Hippocampal formation (tissue), 2 donors: ENCODE measurements at places on chromosomes 16 and 17.

DNA sequence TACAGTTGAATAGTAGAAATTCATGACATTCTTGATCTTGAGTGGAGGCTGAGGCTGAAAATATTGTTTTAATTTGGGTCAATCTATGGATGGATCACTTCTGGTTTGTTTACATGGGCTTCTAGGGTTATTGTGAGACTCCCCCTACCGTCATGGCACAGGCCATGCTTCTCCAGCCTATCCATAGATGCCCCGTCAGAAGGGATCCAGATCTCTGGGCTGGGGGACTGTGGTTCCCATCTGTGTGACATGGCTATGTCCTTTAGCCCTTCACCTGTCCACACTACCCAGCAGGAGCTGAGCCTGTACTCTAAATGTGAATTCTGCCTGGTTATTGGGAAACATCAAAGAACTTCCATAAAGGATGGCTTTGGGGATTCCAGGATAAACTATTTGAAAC, 160.4 kb downstream of the ABCC12 start:
- no peak for DNase-seq

DNA sequence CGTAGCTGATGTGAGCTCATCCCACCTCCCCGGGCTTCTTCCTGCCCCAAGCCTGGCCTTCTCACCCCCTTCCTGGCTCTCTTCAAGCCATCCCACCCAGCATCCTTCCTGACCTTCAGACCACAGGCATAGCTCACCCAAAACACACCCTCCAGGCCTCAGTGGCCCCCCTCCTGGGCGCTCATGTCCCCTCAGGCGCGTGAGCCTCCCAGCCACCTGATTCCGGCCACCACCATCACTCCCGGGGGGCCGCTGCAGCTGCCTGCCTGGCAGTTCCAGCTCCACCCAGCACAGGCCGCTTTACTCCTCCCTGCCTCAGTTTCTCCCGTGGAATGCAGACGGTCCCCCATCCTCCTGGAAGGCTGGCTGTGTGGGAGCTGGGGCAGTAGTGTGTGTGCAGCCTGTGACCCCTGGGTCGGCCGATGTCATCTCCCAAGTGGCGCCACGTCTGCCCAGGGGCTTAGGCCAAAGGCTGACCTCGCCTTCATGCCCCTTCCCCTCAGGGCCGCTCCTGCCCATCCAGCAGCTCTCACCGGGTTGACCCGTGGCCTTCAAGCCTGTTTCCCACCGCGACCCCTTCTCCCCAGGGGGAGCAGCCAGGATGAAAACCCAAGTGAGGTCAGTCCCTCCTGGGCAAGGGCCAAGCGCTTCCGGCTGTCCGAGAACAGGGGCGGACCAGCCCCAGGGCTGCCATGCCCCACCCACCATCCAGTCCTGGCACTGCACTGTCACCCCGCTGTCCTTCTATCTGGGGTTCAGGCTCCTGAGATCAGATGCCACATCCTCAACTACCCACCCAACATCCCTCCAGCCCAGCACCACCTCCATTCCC, 11.9 kb upstream of the CHMP6 start:
- DNase-seq, result no peak

- DNase-seq, result peak; percentile 70
These were observed 10.7 kb downstream of the TBX2 start for GRCh38 chr17:61410141-61411010.

- no peak for DNase-seq
These were observed 53.0 kb upstream of the METRNL start for GRCh38 chr17:83026311-83026811.

DNA sequence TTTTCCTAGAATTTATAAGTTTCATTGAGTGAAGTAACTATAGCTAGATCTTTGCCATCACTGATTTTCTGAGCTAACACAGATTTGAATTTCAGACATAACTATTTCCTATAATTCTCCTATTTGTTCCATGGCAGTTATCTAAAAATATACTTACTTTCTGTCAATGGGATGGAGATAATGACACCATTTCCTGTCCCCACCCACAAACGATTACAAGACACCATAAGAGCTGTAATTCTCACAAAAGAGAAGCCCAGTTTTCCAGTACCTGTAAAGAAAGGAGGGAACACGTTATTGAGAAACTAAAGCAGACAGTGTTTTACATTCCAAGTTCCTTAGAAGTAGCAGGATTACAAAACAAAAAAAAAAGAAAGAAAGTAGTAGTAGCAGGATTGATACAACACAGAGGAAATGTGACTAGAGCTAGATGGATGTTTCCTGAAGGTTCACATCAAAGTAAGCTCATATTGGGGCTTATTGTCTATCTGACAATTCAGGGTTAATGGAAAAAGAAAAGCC, 110.9 kb upstream of the TOB1 start:
- no peak for DNase-seq

DNA sequence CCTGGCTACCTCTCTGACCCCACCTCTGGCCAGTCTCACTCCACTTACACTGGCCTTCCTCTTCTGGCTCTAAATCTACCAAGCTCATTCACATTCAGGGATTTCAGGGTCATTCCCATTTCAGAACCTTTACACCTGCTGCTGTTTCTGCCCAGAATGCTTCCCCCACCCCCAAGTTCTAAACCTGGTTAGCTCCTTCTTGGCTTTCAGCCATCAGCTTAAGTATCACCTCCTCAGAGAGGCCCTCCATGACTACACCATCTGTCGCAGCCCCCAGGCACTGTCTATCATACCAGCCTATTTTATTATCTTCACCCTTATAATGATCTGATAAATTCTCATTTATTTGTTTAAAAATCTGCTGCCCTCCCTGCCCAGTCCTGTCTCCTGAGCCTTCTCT, 23.3 kb upstream of the NGFR start:
- no peak for DNase-seq

GRCh38 chr17:6796017-6796886, 20.2 kb downstream of the FBXO39 start:
- no peak for DNase-seq

DNA sequence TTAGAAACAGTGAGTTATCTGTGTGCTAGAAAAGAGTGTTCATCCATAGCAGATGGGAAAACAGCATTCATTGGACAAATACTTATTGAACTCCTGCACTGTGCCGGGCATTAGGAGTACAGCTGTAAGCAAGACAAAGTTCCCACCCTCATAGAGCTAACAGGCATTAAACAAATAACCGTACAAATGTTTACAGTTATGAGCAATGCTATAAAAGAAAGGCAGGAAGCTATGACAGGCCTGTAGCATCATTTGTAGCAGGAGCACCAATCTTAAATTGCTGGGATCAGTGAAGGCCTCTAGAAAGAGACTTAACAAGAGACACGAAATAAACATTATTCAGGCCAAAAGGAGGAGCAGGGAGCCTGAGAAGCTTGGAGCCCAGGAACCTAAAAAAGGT, 15.6 kb downstream of the SDR42E1 start:
- DNase-seq, result no peak

GRCh38 chr17:54623746-54624145, 276.9 kb upstream of the TOM1L1 start:
- DNase-seq, result no peak

DNA sequence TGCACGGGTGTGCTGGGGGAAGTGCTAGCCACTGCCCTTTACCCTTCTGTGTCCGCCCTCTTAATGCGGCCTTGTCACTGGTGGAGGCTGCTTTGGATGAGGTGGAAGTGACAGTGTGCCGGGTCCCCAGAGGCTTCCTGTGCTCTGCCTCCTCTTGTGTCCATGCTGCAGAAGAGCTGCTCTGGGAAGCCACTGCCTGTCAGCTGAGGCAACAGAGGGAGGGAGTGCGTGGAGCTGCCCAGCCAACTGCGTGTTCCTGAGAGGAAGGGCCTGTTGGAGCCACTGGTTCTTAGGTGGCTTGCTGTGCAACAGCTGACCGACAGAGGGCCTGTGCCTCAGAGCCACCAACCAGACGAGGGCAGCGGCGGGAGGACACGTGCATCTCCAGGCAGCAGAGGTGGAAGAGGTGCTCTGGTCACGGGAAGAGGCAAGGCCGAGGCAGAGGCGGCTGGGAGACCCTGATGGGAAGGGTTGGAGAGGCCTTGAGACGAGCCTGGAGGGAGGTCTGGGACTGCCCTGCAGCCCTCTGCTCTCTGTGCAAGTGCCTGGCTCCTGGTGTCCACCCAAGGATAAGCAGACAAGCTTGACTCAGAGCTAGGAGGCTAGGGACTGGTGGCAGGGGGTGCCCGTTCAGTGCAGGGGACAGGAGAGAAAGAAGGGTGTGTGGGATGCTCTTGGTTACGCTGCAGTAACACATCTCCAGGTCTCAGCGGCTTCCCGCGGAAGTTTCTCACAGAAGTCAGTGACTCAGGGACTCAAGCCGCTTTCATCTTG, 25.4 kb downstream of the B9D1 start:
- peak; percentile 53 for DNase-seq

GRCh38 chr17:8806253-8806925, 7.2 kb upstream of the MFSD6L start:
- peak; percentile 6 for DNase-seq

DNA sequence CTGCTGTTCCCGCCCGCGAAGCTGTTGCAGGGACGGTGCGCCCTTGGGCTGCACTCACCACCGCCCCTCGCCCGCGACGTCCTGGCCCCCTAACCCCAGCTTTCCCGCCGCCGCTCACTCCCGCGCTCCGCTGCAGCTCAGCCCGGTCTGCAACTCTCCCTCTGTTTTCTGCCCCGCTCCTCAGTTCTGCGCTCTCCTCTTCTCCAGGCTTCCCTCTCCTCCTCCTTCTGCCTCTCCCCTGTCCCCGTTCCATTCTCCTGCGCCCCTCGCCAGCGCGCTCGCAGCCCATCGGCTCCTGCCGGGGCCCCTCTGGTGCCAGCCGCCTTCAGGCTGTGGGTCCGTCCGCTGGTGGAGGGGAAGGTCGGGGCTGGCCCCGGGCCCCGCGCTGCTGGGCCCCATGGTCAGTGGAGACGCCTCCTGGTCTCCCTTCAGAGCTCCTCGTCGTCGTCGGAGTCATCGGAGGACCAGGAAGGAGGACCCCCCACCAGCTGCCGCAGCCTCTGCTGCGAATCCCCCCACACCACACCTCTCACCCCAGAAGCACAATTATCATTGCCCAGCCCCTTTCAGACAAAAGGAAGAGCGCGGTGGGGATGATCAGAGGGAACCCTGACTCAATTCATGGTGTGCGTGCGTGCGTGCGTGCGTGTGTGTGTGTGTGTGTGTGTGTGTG, 223.2 kb upstream of the FOXF1 start:
- no peak for DNase-seq

GRCh38 chr17:36930583-36930900, 6.7 kb upstream of the LHX1 start:
- no peak for DNase-seq

GRCh38 chr17:49523706-49524472, 28.8 kb downstream of the NGFR start:
- no peak for DNase-seq

- DNase-seq, result no peak
These were observed 43.4 kb downstream of the METTL16 start for GRCh38 chr17:2468270-2468669.

DNA sequence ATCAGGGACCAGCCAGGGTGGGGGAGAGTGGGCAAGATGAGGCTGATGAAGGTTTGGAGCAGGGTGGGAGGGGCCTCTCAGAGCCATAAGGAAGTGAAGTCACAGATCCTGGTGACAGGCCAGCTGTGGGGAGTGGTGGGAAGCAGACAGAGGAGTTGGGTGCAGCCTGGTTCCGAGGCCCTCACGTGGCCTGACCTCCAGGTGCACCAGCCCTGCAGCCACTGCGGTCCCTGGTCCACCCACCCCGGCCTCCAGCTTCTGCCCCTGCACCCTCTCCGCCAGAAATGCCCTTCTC, 3.9 kb upstream of the ZFPM1 start:
- no peak for DNase-seq

GRCh38 chr17:79950751-79951150, 84.9 kb downstream of the TBC1D16 start:
- DNase-seq, result peak; percentile 77

GRCh38 chr17:10458701-10459100, 10.7 kb downstream of the MYH4 start:
- no peak for DNase-seq

- DNase-seq, result no peak
These were observed 2.3 kb downstream of the CLUH start for GRCh38 chr17:2709183-2709661.

GRCh38 chr16:85768199-85768598, 17.3 kb upstream of the C16orf74 start:
- DNase-seq, result no peak

GRCh38 chr16:3881499-3881990, 1.0 kb upstream of the CREBBP start:
- DNase-seq, result no peak

DNA sequence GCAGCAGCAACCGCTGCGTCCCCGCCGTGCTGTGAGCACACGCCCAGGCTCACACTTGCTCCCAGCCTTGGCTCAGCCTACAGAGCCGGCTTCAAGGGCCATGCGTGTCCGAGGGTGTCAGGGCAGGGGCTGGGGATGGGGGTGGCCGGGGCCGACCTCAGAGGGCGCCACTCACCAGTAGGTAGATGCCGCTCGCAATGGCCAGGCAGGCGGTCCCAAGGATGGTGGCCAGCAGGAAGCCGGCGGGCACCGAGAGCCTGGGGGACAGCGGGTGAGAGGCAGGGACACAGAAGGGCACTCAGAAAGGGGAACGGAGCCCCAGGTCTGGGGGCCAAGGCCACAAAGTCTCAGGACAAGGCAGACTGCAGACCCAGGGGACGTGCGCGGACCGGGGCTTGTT, 4.9 kb downstream of the CYBA start:
- no peak for DNase-seq

DNA sequence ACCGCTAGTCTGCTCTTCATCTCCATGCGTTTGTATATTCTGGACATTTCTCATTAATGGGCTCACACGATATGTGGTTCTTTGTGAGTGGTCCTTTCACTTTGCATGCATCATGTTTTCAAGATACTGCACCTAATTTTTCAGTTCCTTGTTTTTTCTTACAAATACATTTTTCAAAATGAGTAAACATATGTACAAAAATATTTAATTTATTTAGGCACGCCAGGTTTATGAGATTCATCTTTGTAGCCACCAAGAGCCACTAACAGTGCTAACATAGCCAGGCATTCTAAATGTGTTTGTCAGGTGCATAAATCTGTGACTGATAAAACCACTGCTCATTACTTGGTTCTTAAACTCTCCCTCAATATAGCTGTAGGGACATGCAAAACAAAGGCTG, 375.3 kb downstream of the WWOX start:
- no peak for DNase-seq

GRCh38 chr16:56974549-56975300, 13.0 kb downstream of the CETP start:
- DNase-seq, result no peak

DNA sequence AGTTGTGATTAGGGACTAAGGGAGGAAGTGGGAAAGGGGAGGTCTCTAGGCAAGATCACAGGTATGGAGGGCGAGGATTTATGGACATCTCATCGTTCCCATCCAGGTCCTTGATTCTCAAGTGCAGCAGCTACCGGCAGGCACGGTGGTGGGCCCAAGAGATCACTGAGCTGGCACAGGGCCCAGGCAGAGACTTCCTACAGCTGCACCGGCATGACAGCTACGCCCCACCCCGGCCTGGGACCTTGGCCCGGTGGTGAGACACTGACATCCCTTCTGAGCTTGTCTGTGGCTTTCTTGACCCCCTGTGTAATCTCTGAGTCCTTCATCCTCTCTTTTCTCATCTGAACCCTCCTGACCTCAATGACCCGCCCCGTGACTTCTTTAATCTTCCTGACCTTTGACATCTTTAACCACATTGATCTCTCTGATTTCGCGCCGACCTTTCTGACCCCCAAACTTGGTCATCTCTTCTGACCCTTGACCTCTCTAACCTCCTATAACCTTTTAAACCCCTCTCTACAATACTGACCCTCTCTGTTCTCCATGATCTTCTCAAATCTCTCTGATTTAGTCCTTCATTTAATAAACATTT, 3.8 kb downstream of the PLD2 start:
- no peak for DNase-seq

GRCh38 chr16:4373909-4374742, 2.5 kb downstream of the VASN start:
- DNase-seq, result peak; percentile 31
